ENCODE measurements at places on chromosomes 2 and 18.

DNA sequence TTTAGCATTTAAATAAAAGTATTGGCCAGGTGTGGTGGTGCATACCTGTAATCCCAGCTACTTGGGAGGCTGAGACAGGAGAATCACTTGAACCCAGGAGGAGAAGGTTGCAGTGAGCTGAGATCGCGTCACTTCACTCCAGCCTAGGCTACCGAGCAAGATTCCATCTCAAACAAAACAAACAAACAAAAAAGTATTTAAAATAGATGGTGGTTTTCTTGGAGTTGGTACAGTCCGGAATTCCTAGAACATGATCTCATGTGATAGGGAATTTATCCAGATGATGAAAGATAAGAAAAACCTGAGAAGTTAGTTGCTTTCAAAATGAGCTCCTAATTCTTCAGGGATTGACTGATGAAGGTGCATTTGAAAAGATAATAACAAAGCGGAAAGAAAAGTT lies 62.0 kb downstream of the BIRC6 start:
- no peak for DNase-seq

- no peak for DNase-seq
Observed at GRCh38 chr18:9019135-9019534, 83.4 kb upstream of the NDUFV2 start.

GRCh38 chr18:30177056-30177455 lies 865.5 kb downstream of the DSC3 start:
- DNase-seq, result peak; percentile 2

- no peak for DNase-seq
Observed at GRCh38 chr18:59054496-59055287, 85.0 kb upstream of the SEC11C start.

DNA sequence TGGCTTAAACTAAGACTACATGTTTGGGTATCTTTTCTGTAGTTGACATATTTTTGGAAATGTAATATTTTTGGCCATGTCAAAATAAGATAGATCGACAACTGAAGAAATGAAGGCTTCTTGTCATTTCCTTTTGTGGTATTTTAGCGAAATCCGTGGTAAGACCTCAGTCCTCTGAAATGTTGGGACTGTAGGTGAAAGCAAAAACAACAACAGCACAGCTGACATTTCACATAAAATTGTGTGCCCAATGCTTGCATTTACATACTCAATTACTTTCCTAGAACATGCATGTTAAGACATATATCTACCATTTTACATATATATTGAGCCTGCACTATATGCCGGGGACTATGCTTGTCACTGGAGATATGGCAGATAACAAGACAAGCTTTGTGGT lies 50.2 kb downstream of the SPP2 start:
- no peak for DNase-seq

GRCh38 chr18:21602299-21602587 lies 1.7 kb upstream of the ESCO1 start:
- no peak for DNase-seq

DNA sequence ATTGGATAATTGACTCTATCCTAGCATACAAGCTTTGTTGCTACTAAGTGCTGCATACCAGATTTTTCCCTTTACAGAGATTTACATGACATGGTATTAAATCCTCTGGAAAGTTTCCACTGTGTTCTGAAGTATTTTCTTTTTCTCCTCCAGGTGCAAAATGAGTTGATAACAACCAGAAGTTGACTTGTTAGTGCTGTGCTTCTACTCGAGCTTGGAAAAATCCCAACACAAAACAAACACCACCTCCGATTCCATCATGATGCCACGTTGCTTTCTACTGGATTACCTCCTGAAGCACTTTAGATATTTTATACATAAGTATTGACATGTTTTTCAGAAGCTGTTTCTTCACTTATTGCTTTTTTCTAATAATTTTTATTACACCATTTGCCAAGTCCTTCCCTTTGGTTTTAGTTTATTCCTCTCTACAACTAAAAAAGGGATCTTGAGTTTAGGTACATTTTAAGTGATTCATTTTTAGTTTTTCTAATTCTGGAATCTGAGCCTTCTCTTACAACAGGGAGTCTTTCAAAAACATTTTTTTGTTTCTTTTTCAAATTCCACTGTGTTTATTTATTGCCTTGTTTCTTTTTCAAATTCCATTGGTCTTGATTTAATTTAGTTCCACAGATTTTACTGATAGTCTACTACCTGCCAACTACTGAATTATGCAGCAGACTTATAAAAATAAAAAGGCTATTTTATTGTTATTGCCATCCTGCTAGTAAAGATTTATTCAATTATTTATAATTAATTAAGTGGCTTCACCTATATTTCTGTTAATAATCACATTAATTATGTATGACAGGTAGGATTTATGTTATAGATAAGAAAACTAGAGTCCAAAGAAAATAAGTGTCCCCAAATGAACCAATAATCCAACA lies 143.4 kb downstream of the PPP1R1C start:
- no peak for DNase-seq

- DNase-seq, result no peak
Observed at GRCh38 chr2:221429741-221430491, 142.2 kb downstream of the EPHA4 start.

DNA sequence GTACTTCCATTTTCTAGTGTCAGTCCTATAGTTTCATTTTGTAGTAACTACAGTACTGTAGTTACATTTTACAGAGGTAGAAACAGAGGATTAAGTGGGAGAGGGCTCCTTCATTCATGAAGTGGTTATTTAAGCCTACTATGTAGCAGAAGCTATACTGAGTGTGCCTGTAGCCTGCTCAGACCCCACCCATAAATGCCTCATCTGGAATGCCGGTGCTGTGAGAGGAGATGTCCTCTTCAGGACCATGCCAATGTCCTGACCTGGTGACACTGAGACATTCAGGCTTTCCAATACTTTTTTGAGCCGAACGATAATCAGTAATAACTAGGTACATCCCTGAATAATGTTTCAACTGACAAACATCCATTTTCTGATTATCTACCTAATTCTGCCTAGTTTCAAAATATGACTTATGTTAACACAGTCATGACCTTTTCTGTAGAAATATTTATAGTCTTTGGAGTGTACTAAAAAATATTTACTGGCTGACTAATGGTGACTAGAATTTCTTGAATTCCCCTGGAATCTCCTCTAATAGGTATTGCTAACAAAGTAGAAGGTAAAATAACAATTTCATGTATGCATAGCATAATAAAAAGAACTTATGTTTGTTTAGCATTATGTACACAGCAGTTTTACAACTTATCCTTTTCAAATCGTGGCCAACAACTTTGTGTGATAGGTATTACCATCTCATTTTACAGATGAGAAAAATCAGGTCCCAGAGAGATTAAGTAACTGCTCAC lies 10.2 kb upstream of the ARHGAP28 start:
- DNase-seq, result no peak

DNA sequence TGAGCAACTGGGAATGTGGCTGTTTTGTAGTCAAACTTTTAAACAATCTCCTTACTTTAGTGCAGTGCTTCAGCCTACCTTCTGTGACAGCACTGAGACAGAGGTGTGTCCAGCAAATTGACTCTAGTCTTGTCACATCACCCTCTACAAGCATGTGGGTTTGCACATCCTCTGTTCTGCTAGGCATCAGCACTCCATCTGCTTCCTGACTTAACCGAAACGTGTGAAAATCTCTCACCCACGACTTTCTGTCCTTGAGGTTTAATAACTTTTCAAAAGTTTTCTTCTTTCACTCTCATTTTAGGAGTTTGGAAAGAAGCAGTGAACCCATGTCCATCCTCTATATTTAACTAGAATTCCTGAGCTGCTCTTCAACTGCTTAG lies 42.6 kb downstream of the TTR start:
- DNase-seq, result no peak

GRCh38 chr2:96866586-96866985 lies 3.3 kb downstream of the SEMA4C start:
- DNase-seq, result no peak

DNA sequence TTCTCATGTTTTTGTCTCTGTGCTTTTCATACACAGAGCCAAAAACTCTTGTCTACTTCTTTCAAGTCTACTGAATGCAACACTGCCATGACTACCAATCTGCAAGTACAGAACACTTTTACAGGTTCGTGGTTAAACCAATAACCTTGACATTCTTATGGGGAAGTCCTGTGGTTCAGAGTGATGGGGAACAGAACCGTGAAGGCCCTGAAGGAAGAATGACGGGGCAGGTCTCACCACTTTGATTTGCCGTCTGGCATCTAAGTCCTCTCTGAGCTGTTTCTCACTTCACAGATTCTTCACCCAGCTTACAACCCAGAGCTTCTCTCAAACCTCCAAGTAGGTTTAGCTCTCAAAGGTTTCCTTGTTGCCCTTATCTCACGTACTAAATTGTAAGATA lies 117.5 kb upstream of the SNTG2 start:
- no peak for DNase-seq

DNA sequence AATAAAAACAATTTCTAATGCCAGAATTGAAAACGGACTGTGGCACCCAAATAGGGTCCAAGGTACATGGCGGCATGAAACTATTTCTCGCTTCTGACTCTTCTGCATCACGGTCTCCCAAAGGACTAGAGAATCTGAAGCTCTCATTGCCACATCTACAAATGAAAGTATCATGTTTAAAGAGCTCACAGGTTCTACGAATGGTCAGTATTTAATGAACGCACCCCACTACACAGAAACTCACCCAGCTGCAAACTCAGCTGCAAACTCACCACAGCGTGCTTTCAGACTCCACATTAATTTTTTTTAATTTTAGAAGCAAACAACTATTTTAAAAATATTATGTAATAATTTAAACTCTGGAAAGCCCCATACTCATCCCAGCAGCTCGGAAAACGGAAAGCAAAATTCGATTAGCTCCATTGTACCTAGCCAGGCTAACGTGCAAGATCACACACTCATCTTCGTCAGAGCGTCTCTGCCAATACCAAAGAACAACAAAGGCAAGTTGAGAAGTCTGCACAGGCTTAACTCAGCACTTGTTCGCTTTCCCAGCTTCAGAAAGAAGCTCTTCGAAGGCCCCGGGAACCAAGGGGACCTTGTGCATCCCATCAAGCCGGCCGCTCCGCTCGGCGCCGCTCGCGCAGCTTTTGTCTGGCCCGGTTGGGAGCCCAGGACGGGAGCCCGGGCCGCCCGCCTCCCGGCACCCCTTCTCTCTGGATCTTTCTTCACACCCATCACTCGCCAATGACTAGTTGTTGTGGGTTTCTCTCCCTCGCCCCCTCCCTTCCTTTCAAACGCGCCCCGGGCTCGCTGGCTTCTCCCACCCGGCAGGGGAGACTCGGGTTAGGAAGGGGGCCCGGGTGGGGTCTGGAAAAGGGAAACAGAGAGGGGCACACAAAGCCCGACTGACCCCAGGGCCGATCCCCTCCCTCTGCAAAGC lies 785 bp downstream of the CLASP1 start:
- peak; percentile 58 for DNase-seq

GRCh38 chr2:97761192-97761591 lies 47.8 kb downstream of the ZAP70 start:
- DNase-seq, result no peak

- DNase-seq, result no peak
Observed at GRCh38 chr2:6083136-6083535, 391.0 kb downstream of the SOX11 start.

GRCh38 chr2:180679693-180680092 lies 300.7 kb upstream of the UBE2E3 start:
- no peak for DNase-seq

DNA sequence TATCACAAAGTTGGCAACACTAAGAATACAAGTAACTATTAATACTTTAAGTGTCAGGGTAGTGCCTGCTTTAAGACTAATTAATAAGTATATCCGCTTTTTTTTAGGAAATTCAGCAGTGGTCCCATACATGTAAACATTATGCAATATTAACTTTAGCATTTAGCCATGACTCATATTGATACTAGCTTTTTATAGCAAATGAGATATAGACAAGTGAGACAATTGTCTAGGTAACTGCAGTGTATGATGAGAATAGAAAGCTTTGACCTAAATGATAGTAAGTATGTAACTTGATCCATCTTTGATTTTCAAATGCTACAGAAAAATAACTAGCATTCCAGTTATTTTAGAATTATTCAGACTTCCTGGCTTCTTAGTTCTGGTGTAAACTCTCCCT lies 27.4 kb upstream of the VRK2 start:
- no peak for DNase-seq

- DNase-seq, result peak; percentile 67
Observed at GRCh38 chr2:235595422-235596010, 101.7 kb downstream of the AGAP1 start.

- peak; percentile 29 for DNase-seq
Observed at GRCh38 chr18:23422751-23423418, 30.2 kb upstream of the RIOK3 start.

All from RWPE1 (cell line).